ENCODE measurements at places on chromosomes 2 and 18.

DNA sequence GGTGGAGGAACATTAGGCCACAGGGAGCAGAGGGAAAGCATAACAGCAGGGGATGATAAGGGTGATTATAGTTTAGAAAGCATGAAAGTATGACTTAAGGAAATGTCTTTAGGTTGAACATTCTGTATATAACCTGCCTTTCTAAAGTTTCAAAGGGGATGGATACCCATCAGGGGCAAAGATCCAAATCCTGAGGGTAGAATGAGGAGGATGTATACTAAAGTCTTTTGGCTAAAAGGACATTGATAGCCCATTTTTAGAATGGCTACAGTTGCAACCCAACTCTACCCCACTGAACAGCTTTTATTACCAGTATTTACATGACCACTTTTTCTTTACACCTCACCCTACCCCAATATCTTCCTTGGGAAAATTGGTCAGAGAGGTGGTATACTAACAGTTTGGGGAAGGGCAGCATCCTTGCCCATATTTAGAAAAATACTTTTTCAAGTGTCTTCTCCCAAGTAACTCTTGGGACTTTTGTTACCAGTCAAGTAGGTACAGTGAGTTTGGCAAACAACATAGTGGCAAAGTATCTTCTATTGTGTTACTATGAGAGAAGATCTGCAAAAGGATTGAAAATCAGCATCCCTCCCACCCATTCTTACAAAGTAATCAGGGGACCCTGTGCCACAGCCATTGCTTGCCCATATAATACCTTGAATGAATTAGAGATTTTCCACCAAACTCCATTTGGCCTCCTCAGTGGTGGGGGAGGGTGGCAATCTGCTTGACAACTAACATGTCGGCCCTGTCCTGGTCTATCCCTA lies 8.3 kb downstream of the MAT2A start:
- DNase-seq: no peak

DNA sequence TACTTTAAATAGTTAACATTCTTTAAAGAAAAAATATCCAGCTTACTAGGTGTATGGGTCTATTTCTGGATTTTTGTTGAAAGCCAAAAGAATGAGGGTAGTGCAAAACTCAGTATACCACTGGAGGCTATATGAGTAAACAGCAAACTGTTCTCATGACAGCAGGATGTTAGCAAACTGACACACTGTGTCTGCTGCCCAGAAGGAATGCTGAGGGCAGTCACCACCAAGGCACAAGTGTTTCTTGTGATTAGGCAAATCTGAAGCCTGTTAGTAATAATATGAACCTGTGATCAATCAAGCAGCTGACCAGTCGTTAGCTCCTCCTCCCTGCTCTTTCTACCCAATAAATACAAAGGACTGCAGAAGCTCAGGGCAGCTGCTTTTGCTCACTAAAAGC lies 50.5 kb upstream of the SULT1C3 start:
- no peak for DNase-seq

DNA sequence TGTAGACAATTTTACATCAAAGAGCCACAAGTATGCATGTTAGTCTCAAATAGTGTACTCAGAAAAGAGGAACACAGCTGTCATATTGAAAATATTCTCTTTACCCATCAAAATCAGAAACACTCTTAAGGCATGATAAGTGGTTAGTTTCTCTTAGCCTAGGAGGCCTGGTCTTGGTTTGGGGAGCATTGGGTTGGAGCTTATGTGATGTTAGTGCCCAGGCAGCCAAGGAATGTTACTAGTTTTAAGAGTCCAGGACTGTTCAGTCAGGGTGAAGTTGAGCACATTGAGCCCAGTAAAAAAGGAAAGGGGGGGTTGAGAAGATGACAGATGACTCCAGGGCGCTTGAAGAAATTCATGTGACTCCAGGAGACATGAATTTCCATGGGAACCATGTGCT lies 340.6 kb downstream of the HRH4 start:
- DNase-seq: no peak

- DNase-seq: no peak
Observed at GRCh38 chr2:53960476-53960875, 10.3 kb downstream of the PSME4 start.

GRCh38 chr2:149538138-149538833 lies 49.3 kb downstream of the MMADHC start:
- DNase-seq: no peak

DNA sequence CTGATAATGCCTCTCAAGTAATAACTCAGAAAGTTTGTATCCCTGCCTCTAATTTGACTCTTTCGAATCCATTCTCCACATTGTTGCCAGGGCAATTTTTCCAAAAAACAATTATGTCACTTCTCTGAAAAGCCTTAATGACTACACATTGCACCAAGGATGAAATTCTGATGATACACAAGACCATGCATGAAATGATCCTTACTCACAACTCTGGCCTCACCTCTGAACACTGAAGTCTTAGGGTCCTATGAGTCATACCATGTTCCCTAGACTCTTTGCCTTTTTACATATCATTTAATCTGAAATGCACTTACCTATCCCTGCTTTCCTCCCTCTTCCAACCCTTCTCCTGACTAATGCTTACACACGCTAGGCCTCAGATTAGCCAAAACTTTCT lies 51.0 kb downstream of the WDPCP start:
- no peak for DNase-seq

DNA sequence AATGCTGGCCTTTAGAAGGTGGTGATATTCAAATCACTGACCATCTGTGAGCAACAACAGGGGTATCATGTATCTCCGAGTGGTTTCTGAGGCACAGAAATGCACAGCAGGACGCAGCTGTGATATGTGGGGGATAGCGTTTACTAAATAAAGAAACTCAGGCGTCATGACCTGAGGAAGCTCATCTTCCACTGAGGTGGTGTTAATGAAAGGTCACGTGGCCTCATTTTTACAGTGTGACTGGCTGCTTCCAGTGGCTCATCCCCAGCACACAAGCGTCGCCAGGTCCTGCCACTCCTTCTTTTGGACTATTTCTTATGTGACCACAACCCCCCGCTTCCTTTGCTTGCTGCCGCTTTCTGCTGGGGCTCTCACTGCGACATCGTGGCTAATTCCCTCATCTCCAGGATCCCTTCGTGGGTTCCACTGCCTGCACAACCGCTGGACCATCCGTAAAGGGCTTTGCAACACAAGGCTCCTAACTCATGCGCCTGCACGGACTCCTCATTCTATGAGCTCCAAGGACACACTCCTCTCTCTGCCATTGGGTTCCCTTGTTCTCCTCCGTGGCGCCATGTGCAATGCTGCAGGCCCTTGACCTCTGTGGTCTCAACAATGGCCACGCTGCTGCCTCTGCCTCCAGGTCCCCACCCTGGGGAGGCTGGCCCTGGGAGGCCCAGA lies 109.3 kb downstream of the MBP start:
- no peak for DNase-seq

DNA sequence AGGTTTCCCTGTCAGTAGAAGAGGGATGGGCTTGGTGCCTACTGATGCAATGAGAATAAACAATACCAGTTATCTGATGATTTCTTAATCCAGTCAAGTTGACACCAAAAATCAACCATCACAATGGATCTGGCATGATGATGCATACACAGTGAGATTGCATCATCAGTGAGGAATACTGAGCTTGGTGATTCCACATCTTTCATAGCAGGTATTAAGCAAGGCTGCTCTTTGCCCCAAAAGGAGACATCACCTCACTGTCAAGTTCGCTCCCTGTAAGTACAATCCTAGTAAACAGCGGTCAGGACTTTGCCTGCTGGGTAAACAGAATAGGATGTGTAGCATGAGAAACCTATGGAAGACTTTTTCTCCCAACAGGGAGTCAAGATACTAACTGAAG lies 282.7 kb upstream of the CDH2 start:
- DNase-seq: no peak

DNA sequence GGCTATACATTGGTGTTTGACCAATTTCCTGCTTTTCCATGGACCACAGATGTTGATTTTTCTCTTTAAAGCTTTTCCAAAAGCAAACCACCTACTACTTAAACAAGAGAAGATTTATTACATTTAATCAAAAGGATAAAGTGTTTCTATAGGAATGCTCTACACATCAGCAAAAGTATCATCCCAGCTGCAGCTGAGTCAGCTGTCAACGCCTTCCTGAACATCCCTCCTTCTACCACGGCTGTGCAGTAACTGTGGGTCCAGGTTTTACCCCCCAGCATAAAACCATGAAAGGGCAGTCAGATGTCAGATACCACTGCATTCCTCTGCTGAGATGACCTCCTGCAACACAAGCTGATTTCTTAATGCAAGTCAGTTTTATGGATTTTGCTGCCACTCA lies 524.5 kb upstream of the MEX3C start:
- no peak for DNase-seq

Measured in dermis microvascular lymphatic vessel endothelial cell (primary cell).